Stimulated activated CD4-positive, alpha-beta T cell treated with anti-CD3 and anti-CD28 coated beads, Interleukin-12 subunit alpha, Interleukin-12 subunit beta, amount 100 ng/mL, for 4 hours (primary cell): ENCODE measurements at places on chromosomes 5 and 9.
A peak's percentile ranks its signal among the peaks of the same experiment; 100 is the strongest.

GRCh38 chr5:67639313-67639712 lies 442.7 kb upstream of the CD180 start:
- no peak for DNase-seq

DNA sequence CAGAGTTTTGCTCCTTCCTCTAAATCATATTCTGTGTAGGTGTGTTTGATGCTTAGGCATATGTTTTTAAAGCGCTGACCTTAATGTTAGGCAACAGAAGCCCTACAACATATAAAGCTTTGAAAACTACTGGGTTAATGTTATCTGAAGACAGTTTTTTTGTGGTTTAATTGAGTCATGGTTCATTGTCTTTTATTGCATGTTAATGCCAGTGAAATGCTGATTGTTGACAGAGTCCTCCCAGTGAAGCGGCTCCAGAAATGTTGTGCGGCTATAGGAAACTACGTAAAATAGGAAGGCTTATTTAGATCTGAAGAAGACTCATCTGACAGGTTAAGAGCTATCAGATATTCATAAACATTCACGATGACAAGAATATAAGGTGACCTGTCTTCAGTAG lies 424.6 kb downstream of the CCDC171 start:
- no peak for DNase-seq

DNA sequence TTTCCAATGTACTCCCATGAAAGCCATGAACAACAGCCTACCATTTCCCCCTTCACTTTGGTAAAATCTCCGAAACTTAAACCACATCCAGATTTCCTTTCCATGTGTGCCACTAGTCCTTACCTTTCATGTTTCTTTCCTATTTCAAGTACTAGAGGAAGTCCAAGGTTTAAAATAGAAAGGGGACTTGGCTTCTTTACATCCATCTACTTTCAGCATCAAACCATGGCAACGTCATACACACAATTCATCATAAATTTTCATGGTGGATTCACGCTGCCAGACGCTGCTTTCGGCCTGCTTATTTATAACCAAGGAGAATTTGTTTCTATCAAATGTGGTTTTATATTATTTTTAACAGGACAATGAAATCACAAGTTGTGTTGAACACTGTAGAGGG lies 58.7 kb upstream of the ZNF622 start:
- no peak for DNase-seq

GRCh38 chr5:132070460-132071337 lies 2.9 kb upstream of the CSF2 start:
- no peak for DNase-seq

- no peak for DNase-seq
These were observed 280.3 kb upstream of the WWC1 start for GRCh38 chr5:168011096-168011495.

GRCh38 chr5:81948349-81948748 lies 23.5 kb upstream of the ATG10 start:
- no peak for DNase-seq

GRCh38 chr5:92574023-92574422 lies 1007.0 kb downstream of the NR2F1-AS1 start:
- DNase-seq: no peak

- DNase-seq: no peak
These were observed 81.2 kb upstream of the LMX1B start for GRCh38 chr9:126532489-126532888.

DNA sequence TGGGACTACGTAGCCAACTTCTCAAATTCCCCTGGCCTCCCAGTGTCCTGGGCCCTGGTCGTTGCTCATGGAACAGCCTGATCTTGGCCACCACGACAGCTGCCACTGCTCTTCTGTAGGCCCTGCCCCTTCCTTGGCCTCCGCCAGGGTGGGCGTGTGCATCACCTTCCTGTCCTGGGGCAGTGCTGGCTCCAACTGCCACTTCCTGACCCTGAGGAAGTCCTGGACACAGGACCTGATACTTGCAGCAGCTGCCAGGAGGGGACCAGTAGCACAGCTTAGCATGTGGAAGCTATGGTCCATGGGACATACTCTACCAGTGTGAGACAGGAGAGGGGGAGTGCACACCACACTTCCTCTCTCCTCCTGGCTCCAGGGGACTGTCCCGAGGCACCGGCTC lies 145.2 kb downstream of the TENT4A start:
- no peak for DNase-seq

- peak; percentile 39 for DNase-seq
These were observed 1.3 kb upstream of the NIPBL start for GRCh38 chr5:36875051-36875789.

GRCh38 chr5:92749943-92750342 lies 831.1 kb downstream of the NR2F1-AS1 start:
- DNase-seq: no peak

GRCh38 chr9:137255448-137256114 lies 454 bp downstream of the NELFB start:
- no peak for DNase-seq

GRCh38 chr5:166594567-166594966 lies 1696.9 kb upstream of the WWC1 start:
- DNase-seq: no peak

GRCh38 chr9:133959966-133960567 lies 32.1 kb downstream of the VAV2 start:
- no peak for DNase-seq

DNA sequence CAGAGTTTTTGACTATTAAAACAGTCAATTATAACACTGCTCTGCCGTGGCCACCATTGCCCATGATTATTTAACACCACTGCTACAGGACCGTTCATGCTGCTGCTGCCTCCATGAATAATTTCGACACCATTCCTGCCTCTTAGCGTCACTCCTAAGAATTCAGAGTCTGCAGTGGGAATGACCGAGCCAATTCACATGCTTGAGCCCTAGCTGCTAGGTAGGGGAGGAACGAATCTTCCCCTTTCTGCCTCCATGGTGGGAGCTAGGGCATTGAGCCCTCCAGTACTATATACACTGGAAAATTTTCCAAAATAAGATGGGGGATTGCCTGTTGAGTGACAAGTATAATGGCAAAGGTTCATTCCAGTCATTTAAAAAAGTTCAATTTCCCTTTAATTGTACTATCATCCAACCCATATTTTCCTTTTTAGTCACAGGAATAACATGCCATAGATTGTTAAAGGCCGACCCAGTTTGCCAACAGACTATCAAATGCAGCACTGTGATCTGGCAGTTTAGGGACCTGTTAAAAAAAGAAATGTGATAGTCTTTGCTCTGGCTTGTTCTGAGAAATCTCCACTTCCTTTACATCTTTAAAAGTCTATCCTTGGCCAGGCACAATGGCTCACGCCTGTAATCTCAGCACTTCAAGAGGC lies 13.5 kb upstream of the B4GALT1 start:
- no peak for DNase-seq

GRCh38 chr5:96649681-96650540 lies 12.3 kb upstream of the CAST start:
- DNase-seq: no peak

DNA sequence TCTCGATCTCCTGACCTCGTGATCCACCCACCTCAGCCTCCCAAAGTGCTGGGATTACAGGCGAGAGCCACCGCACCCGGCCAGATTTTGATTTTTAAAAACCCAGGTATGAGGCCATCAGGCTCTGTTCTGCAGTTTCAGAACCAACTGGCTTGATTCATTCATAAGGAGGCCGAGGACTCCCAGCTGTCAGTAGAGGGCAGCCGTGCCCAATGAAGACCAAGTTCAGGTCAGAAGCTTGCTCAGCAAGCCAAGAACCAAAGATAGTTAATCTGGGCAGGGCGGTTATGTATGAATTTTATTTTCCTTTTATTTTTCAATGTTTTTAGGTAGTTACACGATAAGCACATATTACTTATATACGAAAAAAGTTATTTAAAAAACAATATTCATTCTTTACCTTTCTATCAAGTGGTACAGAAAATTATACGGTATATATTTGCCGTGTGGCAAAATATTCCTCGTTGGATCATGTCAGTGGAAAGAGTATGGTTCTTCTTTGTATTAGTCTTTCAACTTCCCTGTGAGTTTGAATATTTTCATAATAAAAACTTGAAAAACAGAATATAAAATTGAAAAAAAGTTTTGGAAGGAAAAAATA lies 18.0 kb downstream of the MGAT1 start:
- peak; percentile 65 for DNase-seq

DNA sequence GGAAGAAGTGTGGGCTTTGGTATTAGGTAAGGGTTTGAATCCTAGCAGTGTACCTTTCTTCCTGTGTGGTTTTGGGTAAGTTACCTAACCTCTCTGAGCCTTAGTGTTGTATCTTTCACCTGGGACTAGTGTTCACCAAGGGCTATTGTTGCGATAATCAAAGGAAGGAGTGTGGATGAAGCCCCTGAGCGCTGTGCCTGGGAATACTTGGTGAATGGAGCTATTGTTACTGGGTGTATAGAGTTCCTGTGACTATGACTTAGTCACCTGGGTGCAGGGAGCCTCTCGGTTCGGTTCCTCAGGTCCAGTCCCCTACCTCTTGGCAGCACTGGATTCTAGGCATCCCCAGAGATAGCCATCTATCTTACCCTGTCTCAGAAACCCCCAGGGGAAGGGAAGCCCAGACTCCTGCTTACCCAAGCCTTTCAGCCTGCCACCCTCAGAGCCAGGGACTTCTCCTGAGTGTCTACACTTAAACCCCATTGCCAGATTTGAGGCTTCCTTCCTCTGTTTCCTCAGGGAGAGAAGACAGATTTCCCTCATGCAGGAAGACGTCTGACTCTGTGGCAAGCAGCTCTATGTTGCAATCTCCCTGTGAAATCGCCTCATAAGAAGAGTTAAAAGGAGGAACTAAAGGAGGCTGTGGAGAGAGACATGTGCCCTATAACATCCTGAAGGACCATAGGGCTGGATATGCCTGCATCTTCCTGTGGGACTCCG lies 181.0 kb upstream of the PITX1 start:
- DNase-seq: no peak

GRCh38 chr5:63341442-63341841 lies 620.8 kb downstream of the HTR1A start:
- no peak for DNase-seq

DNA sequence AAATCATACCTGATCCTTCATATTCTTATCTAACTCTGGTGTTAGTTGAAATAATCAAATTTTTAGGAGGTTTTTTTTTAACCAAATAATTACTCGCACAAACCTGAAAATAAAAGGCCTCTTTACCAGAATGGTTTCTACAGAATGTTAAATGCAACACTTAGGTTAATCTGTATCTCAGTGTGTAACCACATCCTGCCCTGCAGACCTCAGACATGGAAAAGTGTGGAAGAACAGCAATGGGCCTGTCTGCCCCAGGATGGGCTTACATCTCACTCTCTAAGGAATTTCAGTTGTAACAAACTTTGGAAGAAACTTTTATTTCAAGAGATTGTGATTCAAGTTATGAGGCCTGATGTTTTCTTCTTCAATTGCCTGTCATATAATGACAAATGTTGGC lies 32.5 kb upstream of the MIER3 start:
- DNase-seq: no peak

GRCh38 chr9:136539427-136540421 lies 6.1 kb downstream of the NOTCH1 start:
- DNase-seq: peak; percentile 89

DNA sequence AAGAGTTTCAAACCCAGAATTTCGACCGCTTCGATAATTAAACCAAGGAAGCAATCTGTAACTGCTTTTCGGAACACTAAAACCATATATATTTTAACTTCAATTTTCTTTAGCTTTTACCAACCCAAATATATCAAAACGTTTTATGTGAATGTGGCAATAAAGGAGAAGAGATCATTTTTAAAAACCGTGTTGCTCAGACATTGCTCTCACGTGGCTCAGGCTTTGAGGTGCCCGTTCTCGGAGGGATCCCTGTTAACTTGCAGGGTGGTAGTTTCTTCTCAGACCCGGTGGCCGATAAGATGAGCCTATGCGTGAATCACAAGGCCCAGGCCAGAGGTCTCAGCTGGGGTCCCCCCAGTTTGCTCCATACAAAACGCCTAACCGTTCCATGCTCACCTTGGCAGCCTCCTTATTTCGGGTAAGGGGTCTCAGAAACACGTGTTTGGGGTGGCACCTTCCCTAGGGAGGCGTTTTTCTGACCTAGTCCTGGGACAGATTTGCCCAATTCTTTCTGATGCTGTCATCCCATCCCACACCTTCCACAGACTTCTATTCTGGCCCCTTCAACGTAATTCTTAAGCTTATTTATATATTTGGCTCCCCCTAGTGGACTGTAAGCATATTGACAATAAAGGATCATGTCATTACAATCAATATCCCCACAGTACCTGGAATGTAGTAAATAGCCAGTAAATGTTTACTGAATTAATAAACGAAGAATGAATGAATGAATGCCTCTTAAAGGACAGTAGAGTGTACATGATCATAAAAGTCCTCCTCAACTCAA lies 48.1 kb downstream of the THBS4 start:
- DNase-seq: peak; percentile 12

- DNase-seq: no peak
These were observed 7.5 kb upstream of the PSAT1 start for GRCh38 chr9:78289474-78289873.

- DNase-seq: no peak
These were observed 8.8 kb downstream of the TENT4A start for GRCh38 chr5:6722015-6722414.

DNA sequence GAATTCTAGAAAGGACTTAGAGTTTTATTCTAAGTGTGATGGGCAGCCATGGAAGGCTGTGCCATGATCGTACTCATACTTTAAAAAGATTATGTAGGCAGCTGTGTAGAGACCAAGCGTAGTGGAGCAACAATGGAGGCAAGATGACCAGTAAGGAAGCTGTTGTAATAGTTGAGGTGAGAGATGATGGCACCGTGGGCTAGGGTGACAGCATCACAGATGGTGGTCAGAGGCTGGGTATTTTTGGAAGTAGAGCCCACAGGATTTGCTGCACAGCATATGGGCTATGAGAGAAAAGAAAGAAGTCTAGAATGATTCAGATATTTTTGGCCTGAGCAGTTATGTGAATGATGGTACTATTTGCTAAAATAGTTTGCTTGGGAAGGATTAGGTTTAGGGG lies 7.7 kb downstream of the ARHGAP26 start:
- no peak for DNase-seq

DNA sequence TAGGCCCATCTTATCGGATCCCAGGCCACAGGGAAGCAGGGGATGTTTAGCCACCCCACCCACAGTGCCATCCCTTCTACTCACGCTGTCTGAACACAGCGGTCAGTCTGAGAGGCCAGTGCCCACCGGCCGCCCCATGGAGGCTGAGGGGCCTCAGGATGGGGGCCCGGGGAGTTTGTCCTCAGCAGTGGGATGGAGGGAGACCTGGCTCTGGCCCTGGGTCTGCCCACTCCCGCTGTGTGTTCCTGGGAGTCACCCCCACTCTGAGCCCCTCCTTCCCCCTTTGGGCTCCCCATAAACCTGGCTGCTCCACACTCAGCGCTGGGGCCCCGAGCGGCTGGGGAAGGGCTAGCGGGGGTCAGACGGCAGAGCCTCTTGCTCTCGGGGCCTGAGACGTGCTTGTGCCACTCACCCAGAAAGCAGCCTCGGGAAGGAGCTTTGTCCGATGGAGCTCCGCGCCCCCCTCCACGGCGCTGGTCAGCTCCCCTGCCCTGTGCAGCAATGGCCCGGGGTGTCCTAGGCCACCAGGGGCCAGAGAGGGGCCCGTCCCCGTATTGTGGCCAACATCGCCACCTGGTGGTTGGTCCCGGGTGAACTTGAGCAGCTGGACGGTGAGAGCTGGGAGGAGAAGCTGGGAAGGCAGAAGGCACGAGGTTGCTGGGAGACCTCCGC lies 10.9 kb upstream of the LAMC3 start:
- peak; percentile 27 for DNase-seq

- DNase-seq: no peak
These were observed 93.3 kb downstream of the PPARGC1B start for GRCh38 chr5:149823375-149823774.

- DNase-seq: peak; percentile 17
These were observed 988 bp downstream of the OXCT1 start for GRCh38 chr5:41869151-41869723.

GRCh38 chr5:91212714-91213092 lies 170.4 kb downstream of the ARRDC3 start:
- DNase-seq: no peak
